Gastroesophageal sphincter (tissue), 4 donors: ENCODE measurements at places on chromosomes 16 and 17.

DNA sequence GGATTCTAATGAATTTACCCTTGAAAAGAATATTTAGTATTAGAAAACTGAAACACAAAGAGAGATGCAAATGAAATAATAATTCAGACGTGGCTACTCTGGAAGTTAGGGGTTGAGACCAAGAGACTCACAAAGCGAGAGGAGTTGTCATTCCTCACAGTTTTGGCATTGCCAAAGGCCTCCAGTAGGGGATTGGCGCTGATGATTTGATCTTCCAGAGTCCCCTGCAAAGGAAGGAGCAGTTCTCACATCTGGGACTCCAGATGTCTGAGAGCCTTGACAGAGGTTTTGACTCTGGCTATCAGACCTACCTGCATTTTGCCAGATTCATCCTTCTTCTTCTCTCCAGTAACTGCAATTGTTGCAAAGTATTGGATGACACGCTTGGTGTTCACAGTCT lies 6.6 kb downstream of the MYH8 start:
- ATAC-seq, result no peak

GRCh38 chr17:50816771-50817751 lies 18.3 kb upstream of the WFIKKN2 start:
- peak; percentile 41 for ATAC-seq

- peak; percentile 89 for ATAC-seq
Measured at GRCh38 chr16:11224096-11224893, 31.7 kb downstream of the SOCS1 start.

GRCh38 chr17:40019140-40019991 lies 4.1 kb downstream of the CSF3 start:
- ATAC-seq, result peak; percentile 50

DNA sequence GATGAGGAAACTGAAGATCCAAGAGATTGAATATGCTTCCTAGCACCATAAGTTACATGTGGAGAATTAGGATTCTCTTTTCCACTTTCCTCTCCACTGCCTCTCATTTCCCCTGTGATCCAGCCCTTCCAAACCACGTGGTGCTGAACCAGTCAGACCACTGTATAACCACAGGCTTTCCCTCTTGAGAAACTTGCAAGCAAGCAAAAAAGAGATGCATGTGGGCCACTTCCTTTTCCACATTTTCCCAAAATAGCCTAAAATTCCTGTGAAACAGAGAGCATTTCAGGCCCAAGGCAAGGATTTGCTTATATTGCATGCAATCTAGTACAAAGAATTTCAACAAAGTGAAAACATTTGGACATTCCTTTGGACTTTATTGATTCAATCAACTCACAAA lies 59.3 kb upstream of the KSR1 start:
- ATAC-seq, result no peak

DNA sequence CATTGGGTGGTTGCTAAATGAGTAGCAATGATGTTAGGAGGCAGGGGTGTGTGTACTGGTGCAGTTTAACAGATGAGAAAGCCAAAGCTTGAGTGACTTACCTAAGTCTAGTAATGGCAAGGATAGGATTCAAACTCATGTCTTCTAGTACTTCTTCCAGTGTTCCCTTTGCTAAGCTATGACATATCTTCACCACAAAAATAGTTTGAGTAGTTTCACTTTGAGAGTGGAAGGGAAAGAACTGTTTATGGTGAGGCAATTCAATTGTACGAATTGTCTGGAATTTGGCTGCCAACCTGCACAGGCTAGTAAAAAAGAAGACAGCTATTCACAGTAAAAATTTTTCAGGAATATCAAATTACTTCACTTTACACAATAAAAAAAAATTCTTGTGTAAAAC lies 138.0 kb downstream of the NLK start:
- ATAC-seq, result no peak

DNA sequence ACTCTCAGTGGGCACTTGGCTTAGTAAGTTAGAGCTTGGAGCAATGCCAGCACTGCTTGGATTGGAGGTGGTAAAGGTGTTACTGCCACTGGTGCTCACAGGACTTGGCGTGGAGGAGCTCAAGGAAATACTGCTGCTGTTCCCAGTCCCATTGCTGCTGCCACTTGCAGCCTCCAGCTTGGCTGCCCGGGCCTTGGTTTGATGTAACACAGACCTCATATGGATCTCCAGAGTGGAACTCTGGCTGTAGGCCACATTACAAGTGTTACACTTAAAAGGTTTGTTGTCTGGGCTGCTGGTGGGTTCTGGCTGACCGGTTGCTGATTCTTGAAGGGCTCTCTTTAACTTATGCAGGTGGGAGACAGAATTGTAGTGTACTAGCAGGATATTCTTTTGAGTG lies 250.3 kb downstream of the ZFHX3 start:
- ATAC-seq, result no peak

GRCh38 chr16:595094-595528 lies 5.2 kb downstream of the RAB40C start:
- ATAC-seq, result no peak

DNA sequence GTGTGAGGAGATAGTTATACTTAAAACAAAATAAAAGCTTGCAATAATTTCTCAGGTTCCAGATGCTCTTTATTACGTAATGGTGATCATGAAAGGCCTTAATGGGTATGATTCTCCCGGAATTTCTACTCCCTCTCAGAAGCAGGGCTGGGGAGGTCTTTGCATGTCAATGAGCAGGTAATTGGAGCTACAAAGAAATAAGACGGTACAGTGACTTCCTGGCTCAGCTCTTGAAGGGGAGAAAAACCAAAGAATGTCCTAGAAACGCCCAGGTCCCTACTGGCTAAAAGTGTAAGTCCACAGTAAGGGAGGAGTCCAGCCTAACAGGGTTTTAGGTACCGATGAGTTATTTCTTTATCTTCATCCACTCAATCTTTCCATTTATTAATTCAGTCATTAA lies 390.9 kb downstream of the TMEM114 start:
- ATAC-seq, result no peak

DNA sequence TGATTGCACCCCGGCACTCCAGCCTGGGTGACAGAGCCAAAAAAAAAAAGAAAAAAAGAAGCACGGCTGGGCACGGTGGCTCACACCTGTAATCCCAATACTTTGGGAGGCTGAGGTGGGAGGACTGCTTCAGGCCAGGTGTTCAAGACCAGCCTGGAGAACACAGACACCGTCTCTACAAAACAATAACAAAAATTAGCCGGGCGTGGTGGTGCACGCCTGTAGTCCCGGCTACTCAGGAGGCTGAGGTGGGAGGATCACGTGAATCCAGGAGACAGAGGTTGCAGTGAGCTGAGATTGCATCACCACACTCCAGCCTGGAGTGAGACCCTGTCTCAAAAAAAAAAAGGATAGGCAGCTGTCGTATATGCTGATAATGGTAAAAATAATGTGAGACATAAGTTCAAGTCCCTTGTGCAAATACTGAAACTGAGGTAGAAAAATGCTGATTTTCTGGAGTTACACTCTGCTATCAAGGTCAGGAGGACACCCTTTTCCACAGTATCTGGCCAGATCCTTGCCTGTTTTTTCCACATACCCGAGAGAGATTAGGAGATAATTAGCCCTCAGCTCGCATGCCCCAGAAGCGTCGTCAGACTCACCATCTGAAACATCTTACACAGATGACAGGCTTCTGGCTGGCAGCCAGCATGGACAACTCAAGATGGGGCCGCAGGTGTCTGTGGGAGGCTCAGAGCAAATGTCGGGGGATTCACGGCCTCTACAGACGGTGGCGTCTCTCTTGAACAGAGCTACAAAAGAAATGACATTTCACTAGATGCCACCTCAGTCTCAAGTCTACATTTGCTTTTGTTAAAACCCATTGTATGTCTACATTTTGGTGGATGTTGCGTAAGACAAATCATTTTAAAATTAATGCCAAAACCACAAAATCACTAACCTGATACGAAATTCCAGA lies 36.8 kb downstream of the WDR45B start:
- no peak for ATAC-seq
